ENCODE measurements at places on chromosomes 7 and 10.

DNA sequence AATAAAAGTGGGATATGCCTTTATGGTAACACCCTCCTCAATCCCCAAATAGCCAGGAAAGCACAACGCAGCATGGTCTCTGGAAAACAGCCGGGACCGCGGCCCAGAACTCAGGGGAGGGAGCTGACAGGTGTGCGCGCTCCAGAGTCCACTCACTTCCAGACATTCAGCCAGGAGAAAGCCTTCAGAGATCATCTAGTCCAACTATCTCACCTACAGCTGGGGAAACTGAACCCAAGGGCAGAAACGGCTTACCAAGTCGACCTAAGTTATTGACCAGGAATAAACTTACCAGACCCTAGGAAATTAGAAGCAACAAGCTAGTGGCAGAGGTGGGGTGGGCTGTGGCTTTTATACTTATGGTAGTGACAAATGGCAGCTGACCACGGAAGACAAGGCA, 16.4 kb downstream of the GSDME start:
- DNase-seq = no peak

DNA sequence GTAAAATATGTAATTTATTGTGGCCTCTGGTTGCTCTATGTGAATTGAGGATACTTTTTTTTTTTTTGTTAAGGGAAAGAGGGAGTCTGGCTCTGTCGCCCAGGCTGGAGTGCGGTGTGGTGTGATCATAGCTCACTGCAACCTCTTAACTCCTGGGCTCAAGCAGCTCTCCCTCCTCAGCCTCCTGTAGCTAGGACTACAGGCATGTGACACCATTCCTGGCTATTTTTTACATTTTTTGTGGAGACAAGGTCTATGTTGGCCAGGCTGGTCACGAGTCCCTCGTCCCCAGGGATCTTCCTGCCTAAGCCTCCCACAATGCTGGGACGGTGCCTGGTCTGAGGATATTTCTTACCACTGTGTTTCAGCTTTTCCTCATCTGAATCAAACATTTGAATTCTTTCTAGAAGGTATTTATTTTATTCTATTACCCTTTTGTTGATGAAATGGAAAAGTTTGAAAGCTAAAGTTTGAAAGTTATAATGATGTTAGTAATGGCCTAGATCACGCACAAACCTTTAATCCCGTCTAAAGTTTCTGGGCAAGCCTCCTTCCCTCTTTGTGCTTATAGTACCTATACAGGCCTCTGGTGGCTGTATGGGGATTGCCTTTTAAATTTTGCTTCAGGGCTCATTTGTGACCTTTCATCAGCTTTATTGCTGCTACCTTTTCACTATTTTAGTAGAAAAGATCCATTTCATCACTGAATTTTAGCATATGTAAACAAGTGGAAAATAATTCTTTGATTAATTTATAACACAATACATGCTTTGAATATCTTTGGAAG, 2.0 kb downstream of the IFRD1 start:
- DNase-seq = no peak

GRCh38 chr10:29481906-29482440, 152.8 kb downstream of the SVIL start:
- DNase-seq = no peak

- DNase-seq = no peak
Observed at GRCh38 chr10:103769176-103769575, 86.2 kb downstream of the SH3PXD2A start.

DNA sequence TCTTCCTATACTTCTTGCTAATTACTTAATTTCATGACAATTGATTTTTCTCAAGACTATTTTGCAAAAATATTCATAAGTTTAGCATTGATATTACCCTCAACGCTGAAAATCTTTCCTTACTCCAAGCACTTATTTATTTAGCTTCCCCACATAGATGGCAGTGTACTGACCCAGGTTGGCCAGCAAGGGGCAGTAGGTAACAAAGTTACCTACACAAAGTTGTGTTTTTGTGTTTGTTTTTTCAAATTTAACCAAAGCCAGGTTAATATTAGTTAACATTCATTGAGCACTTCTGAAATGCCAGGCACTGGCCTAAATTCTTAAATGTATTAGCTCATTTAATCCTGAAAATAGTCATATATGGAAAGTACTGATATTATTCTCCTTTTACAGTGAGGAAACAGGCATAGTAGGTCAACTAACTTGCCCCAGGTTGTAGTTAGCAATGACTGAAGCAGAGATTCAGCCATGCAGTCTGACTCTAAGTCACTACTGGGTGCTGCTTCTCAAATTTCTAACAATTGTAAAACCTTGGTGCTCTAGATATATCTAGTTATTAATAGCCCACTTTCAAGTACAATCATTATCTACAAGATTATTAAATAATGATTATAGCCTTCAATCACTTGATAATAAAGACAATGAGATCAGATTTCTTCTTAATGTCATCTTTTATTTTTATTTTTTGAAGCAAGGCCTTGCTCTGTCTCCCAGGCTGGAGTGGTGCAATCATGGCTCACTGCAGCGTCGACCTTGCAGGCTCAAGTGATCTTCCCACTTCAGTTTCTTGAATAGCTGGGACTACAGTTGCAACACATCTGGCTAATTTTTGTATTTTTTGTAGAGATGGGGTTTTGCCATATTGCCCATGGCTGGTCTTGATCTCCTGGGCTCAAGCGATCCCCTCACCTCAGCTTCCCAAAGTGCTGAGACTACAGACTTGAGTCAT, 5.8 kb upstream of the GGCT start:
- peak; percentile 42 for DNase-seq

DNA sequence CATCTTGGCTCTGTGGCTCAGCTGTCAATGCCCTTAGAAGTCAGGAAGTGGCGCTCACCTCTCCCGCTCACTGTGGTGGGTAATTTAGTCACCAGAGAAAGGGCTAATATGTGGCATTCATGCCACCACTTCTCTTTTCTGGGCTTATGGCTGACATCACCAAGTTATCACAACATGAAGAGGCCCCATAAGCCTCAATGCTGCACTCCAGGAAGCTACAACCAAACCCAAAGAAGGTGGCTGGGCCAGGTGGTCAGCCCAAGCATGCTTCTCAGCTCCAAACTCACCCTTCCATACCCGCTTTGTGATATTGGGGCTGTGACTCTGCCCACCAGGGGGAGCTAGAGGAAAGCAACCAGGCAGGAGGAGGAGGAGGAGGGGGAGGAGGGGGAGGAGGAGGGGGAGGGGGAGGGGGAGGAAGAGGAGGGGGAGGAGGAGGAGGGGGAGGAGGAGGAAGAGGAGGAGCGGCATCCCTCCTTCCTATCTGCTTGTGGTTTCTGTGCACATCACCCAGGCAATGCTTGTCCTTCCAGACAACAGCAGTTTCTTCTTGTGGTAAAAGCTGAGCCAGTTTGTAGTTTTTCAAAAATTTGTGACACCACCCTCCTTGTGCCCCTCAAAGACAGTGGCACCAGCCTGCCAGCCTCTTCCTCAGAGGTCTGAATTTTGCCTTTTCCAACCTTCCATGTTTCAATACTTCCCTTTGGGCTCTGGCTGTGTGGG, 42.1 kb downstream of the CYP26A1 start:
- DNase-seq = peak; percentile 58

GRCh38 chr7:13749636-13750035, 239.8 kb downstream of the ETV1 start:
- DNase-seq = no peak

DNA sequence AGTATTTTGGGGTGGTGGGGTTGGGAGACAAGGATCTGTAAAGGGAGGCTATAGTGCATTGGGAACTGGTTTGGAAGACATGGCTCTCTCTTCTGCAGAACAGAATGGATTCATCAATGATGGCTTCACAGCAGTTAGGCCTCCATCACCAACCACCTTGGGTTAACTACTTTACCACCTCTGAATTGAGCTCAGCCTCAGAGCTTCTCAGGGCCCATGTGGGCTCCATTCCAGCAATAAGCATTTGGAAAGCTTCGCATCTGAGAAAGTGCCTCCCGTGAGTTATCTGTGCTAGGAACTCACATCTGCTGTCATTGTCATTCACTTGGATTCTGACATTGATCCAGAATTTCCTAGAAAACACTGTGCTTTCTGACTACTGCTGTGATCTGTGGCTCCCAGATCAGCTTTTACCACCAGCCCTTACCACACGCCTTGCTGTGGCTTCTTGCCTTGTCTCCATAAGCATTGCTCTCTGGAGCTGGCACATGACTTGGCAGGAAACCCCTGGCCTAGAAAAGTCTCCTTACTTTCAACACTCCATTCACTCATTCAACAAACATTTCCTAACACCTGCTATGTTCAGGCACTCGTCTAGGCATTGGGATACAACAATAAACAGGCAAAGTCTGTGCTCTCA, 70.7 kb upstream of the ADO start:
- DNase-seq = no peak
